Small intestine (tissue), 16 donors: ENCODE measurements at places on chromosomes 16 and 17.
A peak's percentile ranks its signal among the peaks of the same experiment; 100 is the strongest.

- no peak for DNase-seq
These were observed 240.1 kb downstream of the HAPSTR1 start for GRCh38 chr16:9331503-9331902.

DNA sequence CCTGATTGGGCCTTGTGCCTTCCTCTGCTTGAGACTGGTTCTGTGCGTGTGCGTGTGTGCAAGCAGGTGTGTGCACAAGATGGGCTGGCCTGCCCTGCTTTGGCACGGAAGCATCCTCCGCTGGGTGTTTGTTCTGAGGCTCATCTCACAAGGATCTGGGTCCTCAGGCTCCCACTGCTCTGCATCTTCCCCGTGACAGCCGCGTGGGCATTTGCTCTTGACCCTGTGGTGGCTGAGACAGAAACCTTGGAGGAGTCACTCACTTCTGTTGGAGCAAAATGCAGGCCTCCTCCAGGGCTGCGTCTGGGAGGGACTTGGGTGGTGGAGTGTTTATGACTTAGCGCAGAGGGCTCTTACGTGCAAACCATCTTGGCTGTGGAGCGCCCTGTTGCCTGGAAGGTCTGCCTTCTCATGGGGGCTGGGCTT lies 119.2 kb downstream of the RPTOR start:
- no peak for DNase-seq

- no peak for DNase-seq
These were observed 16.7 kb upstream of the IRF8 start for GRCh38 chr16:85882181-85882810.

DNA sequence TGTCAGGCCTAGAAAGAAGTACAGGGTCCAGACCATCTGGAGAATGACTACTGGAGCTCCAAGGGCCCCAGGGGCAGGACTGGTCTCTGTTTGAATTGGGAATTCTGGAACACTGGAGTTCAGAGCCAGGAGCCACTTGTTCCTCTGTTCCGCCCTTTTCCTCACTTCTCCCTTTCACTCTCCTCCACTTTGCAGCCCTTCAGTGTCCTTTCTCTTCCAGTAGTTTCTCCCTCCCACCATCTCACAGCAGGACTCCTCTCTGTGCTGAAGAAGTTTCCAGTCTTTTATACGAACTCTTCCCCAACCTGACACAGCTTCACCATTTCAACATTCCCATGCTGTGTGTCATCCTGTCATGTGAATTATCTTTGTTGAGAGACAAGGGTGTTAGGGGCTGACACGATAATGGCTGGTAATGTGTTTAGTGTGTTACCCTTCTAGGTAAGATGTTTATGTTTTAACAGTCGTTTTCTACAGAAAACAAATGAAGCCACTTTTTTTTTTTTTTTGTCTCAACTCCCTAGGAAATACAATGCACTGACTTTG lies 180.3 kb upstream of the MYOCD start:
- DNase-seq, result no peak

DNA sequence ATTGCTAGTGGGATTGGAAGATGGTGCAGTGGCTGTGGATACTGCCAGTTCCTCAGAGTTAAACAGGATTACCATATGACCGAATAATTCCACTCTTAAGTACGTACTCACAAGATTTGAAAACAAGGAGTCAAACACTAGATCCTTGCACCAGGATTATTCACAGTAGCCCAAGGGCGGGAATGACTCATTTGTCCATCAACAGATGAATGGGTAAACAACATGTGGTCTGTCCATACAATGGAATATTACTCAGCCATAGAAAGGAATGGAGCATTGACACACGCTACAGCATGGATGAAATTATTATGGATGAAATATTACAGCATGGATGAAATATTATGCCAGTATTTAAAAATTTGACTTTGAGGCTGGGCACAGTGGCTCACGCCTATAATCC lies 9.1 kb upstream of the MAPK8IP3 start:
- no peak for DNase-seq

- peak; percentile 8 for DNase-seq
These were observed 115.9 kb downstream of the DYNLRB2 start for GRCh38 chr16:80656711-80657150.

- DNase-seq, result no peak
These were observed 12.3 kb upstream of the MC1R start for GRCh38 chr16:89906140-89907025.

DNA sequence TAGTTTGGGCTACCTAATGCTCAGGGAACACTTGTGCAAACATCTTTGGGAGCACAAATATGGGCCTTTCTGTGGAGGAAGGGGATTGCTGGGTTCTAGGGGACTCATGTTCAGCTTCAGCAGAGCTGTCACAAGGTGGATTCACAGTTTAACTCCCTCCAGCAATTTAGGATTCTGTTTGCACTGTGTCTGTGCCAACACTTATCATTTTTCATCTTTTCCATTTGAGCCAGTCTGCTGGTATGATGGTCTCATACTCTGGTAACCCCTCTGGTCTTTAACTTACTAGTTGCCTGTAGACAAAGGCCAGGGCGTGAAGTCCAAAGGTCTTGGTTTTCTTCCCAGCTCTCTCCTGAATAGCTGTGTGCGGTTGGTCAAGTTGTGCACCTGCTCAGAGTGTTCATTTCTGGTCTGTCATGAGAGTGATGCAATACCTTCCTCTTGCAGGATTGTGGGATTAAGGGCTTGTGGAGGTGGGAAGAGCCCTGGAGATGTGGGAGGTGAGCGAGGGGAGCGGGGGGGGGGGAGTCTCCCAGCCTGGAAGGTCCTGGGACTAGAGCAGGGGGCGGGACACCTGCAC lies 152.6 kb downstream of the CMIP start:
- no peak for DNase-seq

- no peak for DNase-seq
These were observed 1.3 kb upstream of the GJC1 start for GRCh38 chr17:44831371-44831770.

DNA sequence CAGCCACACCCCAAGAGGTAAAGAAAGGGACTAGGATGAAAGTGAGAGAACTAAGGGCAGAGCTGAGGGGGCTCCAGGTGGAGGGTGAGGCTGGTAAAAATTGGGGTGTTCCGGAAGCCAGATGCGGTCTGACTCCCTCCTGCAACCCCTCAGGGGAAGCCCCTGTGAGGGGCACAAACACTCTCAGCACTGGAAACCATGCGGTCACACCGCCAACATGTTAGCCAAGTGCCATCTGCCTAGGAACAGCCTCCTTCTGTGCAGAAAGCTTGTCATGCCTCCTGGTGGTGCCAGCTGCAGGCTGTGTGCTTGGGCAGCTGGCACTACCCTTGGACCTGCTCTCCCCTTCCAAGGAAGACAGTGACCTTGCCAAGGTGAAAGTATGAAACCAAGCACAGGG lies 83.5 kb upstream of the RPL38 start:
- no peak for DNase-seq

DNA sequence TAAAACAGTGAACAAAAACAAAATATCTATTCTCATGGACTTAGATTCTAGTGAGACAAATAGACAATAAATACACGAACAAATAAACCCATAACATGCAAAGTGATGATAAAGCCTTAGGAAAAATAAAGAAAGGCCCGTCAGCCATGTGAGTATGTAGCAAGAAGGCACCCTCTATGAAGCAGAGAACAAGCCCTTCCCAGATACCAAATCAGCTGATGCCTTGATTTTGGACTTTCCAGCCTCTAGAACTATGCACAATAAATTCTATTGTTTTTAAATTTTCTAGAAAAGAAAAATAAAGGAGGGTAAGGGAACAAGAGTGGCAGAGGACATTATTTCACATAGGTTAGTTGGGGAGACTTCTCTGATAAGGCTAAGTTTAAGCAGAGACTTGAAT lies 40.7 kb upstream of the SMURF2 start:
- no peak for DNase-seq

GRCh38 chr16:64352246-64352645 lies 769.6 kb downstream of the CDH11 start:
- DNase-seq, result no peak
